ENCODE measurements at places on chromosomes 13 and 19.

GRCh38 chr13:57991041-57991440 is 359.5 kb downstream of the PCDH17 start:
- no peak for DNase-seq

DNA sequence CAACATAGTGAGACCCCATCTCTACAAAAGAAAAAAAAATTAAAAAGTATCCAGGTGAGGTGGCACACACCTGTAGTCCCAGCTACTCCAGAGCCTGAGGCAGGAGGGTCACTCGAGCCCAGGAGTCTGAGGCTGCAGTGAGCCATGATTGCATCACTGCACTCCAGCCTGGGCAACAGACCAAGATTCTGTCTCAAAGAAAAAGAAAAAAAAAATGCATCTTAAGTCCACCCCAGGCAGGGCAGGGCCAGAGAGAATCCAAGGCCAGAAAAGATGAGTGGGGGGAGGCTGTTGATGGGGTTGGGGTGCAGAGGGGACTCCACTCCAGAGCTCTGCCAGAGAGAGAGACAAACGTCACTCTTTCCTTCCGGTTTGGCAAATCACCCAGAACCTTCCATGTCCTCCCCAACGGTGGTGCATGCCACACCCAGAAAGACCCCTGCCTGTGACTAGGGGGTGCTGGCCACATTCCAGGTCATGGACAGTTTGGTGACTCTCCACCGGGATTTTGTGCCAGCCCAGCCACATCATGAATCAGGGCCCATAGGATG is 431 bp downstream of the FUT3 start:
- DNase-seq, result no peak

DNA sequence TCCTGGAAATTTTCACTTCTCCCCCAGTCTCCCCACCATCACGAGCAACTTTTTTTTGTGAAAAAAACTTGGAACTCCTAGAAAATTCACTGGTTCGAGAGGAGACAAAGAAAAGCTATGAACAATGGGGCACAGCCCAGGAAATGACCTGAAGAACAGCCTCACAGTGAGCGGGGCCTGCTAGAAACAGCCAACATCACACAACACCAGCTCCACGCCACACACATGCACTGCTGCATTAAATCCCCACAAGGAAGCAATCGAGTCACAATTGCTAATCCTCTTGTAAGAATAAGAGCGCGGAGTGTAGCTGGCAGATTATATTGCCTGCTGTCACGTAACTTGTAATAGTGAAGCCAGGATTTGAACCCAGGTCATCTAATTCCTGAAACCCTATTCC is 48.8 kb downstream of the SLC7A1 start:
- no peak for DNase-seq

DNA sequence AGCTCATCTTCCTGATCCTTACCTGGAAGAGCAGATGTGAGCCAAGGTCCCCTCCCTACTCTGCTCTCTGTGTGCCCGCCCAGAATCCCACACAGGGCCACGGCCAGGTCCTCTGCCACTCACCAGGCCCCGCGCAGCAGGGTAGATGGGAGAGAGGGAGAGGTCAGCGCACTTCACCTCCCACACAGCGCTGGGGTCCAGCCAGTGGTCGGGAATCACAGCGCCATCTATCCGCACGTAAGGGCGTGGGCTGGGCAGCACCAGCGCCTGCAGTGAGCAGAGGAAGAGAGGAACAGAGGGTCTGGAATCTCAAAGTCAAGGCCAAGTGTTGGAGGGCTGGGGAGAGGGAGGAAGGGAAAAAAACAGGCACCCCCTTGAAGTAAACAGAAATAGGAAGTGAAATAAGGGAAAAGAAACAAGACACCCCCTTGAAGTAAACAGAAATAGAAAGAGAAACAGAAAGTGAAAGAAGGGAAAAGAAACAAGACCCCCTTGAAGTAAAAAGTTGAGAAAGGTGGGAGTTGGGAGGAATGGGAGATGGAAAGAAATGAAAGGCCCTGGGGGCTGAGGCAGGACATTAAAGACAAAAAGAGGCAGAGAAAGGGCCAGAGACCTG is 7.0 kb upstream of the PLA2G4C start:
- no peak for DNase-seq

GRCh38 chr19:6699935-6700334 is 20.5 kb downstream of the C3 start:
- DNase-seq, result no peak

DNA sequence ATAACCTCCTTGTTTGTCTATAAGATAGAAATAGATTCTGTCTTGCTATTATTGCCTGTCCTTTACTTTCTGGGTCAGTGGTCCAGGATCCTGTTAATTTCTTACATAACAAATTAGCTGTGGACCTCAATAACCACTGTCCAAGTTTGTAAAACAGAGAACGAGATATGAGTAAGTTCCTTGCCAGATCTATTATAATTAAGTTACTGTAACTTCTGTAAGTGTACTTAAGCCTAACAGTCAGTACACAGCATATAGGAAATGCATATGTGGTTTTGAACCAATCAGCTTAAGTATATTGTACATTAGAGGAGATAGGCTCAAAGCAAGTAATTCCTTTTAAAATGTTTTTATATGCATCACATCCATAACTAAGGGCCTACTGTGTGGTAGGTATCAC is 34.9 kb downstream of the HTR2A start:
- no peak for DNase-seq

- no peak for DNase-seq
Measured at GRCh38 chr13:106416645-106417044, 118.8 kb downstream of the EFNB2 start.

GRCh38 chr19:11035441-11036377 is 53.6 kb upstream of the LDLR start:
- peak; percentile 83 for DNase-seq

GRCh38 chr19:38658462-38659306 is 11.2 kb downstream of the ACTN4 start:
- DNase-seq, result no peak

- no peak for DNase-seq
Measured at GRCh38 chr13:31919971-31920726, 111.4 kb upstream of the FRY start.

GRCh38 chr13:45917019-45917418 is 65.5 kb upstream of the SIAH3 start:
- DNase-seq, result no peak

DNA sequence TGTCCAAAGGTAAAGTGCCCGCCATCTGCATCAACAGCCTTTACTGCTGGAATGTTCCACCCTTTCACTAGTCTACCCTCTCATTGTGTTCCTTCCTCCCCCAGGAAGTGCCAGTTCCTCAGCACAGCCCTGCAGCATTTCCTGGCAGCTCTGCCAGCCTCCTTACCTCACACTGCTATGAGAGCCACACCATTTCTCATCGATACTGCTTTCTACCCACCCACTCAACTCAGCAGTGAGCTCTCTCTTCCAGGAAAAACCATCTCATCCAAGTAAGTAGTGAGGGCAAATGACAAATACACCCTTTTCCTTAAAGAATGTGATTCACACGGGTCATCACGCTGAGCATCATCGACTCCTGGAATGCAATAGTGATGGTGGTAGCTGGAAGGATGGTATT is 19.8 kb downstream of the UQCRFS1 start:
- no peak for DNase-seq

- DNase-seq, result no peak
Measured at GRCh38 chr13:94323764-94324758, 155.4 kb downstream of the DCT start.

GRCh38 chr13:59680429-59681024 is 483.2 kb downstream of the DIAPH3 start:
- DNase-seq, result no peak

- no peak for DNase-seq
Measured at GRCh38 chr19:40383668-40384248, 6.2 kb downstream of the HIPK4 start.

GRCh38 chr19:13979244-13979615 is 26.9 kb downstream of the RFX1 start:
- DNase-seq, result no peak

GRCh38 chr13:51997641-51998330 is 13.5 kb downstream of the ATP7B start:
- DNase-seq, result no peak

- no peak for DNase-seq
Measured at GRCh38 chr19:5609881-5610448, 12.6 kb downstream of the SAFB2 start.

- no peak for DNase-seq
Measured at GRCh38 chr13:31036731-31037695, 104.6 kb downstream of the TEX26 start.

DNA sequence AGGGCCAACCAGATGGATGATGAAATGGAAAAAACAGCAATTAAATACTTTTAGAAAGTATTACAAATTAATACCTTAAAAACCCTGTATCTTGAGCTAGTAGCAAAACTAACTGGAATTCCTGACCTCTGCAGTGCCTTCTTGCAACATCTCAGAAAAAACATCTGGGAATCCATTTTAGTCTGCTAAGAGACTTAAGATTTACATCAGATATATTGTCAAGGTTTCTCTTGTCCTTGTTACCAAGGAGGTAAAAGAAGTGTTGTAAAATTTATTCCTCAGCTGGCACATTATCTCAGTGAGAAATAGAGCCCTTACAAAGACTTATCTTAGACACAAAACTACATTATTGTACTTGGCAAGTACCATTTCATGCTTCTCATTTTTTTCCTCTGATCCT is 18.5 kb downstream of the KCNRG start:
- no peak for DNase-seq

DNA sequence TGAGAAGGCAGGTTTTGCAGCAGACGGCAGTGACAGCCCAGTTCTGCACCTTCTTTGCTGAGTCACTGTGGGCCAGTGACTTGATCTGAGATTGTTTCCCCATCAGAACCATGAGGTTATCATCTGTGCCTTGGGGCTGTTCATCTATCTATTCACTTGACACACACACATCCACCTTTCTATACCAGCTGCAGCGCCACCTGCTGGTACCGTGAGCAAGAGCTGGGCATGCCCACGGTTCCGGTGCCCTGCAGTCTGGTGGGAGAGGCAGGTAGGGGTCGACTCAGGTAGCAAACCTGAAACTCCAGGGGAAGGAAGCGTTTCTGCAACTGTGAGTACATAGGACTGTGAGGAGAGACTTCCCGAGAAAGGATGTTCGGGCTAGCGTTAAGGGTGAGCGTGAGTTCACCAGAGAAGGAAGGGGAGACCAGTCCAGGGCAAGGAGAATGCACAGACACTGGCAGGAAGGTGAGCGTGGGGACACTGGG is 7.5 kb upstream of the LIN7B start:
- peak; percentile 55 for DNase-seq

GRCh38 chr19:9128171-9128570 is 1.4 kb upstream of the OR7G3 start:
- no peak for DNase-seq

DNA sequence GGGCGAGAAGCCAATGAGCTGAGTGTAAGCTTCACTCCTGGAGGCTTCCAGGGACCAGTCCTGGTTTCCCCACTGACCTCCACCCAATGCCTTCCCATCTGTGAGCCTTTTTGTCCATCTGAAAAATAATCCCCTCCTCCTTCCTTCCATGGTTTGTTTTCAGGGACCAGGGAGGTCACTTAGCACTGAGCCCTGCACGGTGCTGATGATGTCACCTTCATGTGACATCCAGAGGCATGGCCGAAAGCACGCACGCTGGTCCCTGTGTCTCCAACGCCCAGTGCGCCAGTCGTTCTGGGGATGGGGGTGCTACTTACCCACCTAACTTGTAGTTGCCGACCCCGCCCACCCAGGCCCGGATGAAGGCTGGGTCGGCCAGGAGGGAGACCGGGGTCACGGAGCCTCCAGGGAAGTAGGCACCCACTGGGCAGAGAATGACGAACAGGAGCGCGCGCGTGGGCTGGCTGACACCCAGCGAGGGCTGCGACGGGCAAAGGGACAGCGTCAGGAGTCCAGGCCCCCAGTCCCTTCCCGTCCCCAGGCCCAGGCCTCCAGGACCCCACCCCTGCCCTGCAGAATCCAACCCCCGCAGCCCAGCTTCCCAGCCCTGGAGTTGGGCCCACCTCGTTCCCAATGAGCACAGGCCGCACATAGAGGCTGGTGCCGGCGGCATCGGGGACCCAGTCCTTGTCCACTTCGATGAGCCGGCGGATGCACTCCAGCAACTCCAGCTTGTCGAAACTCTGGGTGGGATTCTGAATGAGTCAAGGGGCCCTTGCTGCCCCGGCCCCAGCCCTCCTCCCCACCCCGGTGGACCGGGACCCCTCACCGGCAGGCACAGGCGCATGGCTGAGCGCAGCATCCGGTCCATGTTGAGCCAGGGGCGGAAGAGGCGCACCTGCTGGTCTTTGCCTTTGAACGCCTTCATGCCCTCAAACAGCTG is 11.2 kb downstream of the BCAT2 start:
- DNase-seq, result no peak

DNA sequence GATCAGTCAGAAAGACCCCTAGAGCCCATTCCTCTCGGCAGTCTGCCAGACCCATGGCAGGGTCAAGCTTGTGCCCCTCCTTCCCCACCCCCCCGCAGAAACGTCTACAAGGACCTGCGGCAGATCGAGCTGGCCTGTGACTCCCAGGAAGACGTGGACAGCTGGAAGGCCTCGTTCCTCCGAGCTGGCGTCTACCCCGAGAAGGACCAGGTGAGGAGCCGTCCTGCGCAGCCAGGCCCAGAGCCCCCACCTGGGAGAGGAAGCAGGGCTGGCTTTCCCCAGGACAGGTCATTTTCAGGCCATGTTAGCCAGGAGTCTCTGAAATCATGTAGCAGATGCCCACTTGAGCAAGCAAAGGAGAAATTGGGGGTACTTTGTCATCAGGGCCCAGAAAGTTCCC is 12.3 kb downstream of the TMED1 start:
- DNase-seq, result no peak

GRCh38 chr13:19957320-19958154 is 990 bp upstream of the ZMYM2 start:
- peak; percentile 70 for DNase-seq

- no peak for DNase-seq
Measured at GRCh38 chr13:101706651-101707050, 254.2 kb downstream of the ITGBL1 start.

- DNase-seq, result no peak
Measured at GRCh38 chr13:96650301-96650886, 343.9 kb downstream of the OXGR1 start.

DNA sequence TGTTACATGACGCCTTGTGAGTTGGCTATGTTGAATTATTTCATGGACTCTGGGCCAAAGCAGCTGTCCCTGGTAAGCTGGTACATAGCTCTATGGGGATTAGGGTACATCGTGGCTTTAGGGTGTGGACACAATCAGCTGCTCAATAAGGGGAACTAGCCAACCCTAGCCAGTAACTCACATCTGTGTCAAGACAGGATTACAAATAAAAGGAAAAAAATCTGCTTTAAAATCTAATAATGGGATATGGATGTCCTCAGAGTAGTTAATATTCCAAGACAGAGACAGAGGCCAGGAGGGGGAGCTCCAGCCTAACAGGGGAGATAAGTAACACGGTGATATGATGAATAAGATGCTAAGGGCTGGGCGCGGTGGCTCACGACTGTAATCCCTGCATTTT is 21.1 kb upstream of the ZNF766 start:
- peak; percentile 48 for DNase-seq

DNA sequence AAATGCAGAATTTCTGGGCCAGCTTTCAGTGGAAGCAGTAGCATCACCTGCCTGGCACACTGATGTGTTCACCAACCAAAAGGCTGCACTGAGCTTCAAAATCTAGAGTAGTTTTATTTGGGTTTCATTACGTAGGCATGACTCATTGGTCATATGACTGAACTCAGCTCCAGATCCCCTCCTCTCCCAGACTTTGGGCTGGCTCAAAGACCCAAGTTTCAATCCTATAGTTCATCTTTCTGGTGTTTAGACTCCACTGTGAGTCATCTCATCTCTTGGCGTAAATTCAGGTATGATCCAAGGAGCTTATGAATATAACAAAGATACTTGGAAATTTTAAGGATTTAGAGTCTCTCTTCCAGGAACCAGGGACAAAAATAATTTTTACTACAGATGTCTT is 17.7 kb downstream of the ZMYM5 start:
- no peak for DNase-seq

Measured in stimulated activated CD8-positive, alpha-beta memory T cell treated with anti-CD3 and anti-CD28 coated beads, Interleukin-15, amount 100 ng/mL, for 1 hour (primary cell).